ENCODE measurements at places on chromosomes 16 and 17. TPM values are rescaled to one million over a fixed set of nuclear protein-coding genes. Genes with fewer than 3 reads are reported as not detected.

The CFAP52 gene
- total RNA-seq = not detected

The CTF1 gene
- 0.19 TPM for total RNA-seq

The GPR139 gene
- not detected for total RNA-seq

The TSPAN10 gene
- total RNA-seq = 1.3 TPM

The GRIN2A gene
- not detected for total RNA-seq

The NOG gene
- total RNA-seq = 1.6 TPM

The TBC1D3G gene
- total RNA-seq = not detected

The PTGES3L gene
- total RNA-seq = 0.16 TPM

The SYNGR3 gene
- 0.65 TPM for total RNA-seq

The MMP28 gene
- 11.0 TPM for total RNA-seq

The FBXW10 gene
- not detected for total RNA-seq

The SLFN14 gene
- not detected for total RNA-seq

The SCIMP gene
- not detected for total RNA-seq

The RPGRIP1L gene
- 6.7 TPM for total RNA-seq

The KRTAP2-2 gene
- total RNA-seq = not detected

The TOP2A gene
- 74.0 TPM for total RNA-seq

The ITGAL gene
- not detected for total RNA-seq

The MMP25 gene
- total RNA-seq = 0.06 TPM

The SLC16A3 gene
- 192 TPM for total RNA-seq

The ICAM2 gene
- 432 TPM for total RNA-seq

The MT1E gene
- 64.6 TPM for total RNA-seq
